ENCODE measurements at places on chromosomes 16 and 17. TPM values are rescaled to one million over a fixed set of nuclear protein-coding genes. Genes with fewer than 3 reads are reported as not detected.

DNA sequence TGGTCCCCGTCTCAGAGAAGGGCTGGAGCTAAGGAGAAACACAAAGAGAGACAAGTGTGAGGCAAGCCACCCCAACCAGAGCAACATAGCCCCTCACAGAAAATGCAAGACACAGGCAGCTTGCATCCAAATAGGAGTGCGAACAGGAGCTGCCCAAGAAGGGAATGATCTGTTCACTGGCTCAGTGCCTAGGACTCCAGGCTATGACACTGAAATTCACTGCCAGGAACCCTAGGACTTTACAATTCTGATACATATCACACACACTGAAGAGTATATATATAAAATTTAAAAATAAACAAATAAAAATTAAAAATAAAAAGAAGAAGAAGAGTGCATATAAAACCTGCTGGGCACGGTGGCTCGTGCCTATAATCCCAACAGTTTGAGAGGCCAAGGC is 5.2 kb downstream of the ZNF23 start:
- no peak for DNase-seq

DNA sequence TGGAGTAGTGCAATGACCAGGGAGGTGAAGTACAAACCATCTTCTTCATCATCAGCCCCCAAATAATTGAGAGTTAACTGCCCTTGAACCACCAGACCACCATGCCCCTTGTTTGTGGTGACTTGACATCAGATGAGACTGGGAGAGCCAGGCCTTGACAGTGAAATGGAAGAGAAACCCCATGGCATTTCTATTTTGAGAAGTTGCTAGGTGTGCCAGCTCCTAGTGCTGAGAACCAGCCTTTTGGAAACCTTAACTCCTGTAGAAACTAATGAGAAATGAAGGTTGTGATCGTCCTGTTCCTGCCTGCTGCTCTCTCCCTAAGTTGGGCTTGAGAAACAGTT is 2.8 kb downstream of the TMEM94 start:
- DNase-seq, result no peak

GRCh38 chr16:81784072-81784795 is 5.1 kb downstream of the PLCG2 start:
- no peak for DNase-seq

DNA sequence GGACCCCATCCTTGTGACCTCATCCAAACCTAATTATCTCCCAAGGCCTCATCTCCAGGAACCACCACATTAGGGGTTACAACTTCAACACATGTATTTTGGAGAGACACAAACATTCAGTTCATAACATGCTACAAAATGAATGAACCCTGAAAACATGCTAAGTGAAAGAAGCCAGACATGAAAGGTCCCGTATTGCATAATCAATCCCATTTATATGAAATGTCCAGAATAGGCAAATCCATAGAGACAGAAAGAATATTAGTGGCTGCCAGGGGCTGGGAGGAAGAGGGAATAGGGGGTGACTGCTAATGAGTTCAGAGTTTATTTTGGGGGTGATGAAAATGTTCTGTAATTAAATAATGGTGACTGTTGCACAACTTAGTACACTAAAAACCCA is 3.7 kb upstream of the IL34 start:
- DNase-seq, result no peak

GRCh38 chr17:1315891-1316403 is 36.5 kb downstream of the TRARG1 start:
- peak; percentile 90 for DNase-seq

- no peak for DNase-seq
Observed at GRCh38 chr16:80176114-80176513, 364.7 kb upstream of the DYNLRB2 start.

DNA sequence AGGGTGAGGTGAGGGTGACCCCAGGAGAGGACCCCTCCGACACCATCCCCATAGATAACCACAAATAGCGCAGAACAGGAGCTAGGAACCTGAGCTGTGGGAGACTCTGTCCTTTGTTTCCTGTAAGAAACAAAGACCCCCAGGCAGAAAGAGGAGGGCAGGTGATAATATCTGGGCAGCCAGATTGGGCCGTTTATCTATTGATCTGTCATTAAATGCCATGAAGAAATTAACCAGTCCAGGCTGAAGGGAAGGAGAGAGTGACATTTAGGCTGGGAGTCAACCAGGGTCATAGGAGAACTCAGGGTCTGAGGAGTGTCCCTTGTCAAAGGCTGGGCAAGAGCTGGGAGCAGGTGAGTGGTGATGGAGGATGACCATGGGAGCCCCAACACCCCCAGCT is 157.8 kb downstream of the C16orf78 start:
- no peak for DNase-seq

DNA sequence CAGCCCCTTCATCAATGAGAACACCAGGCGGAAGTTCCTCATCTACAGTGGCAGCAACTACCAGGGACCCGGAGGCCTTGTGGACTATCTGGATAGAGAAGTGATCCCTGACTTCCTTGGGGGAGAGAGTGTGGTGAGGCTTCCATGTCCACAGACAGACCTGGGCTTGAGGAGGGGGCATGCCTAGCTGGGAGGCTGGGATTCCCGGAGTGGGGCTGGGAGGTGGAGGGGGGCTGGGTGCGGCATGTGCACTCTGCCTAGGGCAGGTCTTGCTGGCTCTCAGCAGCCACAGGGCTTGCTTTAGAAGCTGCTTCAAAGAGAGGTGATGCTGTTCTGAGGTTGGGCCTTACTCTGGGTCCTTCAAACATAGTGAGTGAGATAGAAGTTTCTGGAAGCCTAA is 27.8 kb downstream of the NAGPA start:
- no peak for DNase-seq

- peak; percentile 43 for DNase-seq
Observed at GRCh38 chr16:66580605-66581209, 1.4 kb downstream of the CMTM2 start.

The WFIKKN1 gene
- 1.8 TPM for total RNA-seq

The PPY gene
- not detected for total RNA-seq

The SLFN13 gene
- 34.0 TPM for total RNA-seq

The ABCA3 gene
- 13.7 TPM for total RNA-seq
